ENCODE measurements at places on chromosomes 6 and 20. TPM values are rescaled to one million over a fixed set of nuclear protein-coding genes. Genes with fewer than 3 reads are reported as not detected.

The CPNE5 gene
- not detected for total RNA-seq

The GRM1 gene
- not detected for total RNA-seq

DNA sequence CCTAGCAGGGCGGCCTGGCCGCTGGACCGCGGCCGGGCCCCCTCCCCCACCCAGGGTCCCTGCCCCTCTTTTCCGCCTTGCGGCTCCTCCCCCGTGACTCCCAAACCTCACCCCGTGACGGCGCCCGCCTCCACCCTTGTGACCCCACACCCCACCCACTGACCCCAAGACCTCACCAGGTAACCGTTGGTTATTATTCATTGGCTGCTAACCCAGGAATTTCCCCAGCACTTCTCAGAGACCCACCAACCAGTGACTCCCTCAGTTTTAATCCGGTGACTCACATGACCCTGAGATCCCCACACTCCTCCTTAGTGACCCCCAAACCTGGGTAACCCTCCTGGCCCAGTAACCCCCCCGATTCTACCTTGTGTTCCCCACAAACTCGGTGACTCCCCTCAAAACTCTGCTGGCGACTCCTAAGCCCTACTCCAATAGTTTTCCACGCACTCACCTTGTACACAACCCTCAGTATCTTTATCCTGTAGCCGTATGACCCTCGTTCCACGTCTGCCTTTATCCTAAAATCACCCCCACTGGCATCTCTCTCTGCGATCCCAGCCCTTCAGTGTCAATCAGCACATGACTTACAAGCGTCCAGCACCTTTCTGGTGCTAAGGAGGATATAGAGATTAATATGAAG is 534 bp downstream of the ZNF76 start:
- peak; percentile 16 for DNase-seq

DNA sequence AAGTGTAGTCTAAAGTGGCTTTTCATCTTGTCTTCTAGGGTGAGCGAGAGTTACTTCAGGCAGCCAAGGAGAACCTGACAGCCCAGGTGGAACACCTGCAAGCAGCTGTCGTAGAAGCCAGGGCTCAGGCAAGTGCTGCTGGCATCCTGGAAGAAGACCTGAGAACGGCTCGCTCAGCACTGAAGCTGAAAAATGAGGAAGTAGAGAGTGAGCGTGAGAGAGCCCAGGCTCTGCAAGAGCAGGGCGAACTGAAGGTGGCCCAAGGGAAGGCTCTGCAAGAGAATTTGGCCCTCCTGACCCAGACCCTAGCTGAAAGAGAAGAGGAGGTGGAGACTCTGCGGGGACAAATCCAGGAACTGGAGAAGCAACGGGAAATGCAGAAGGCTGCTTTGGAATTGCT is 27.1 kb downstream of the C20orf173 start:
- no peak for DNase-seq

DNA sequence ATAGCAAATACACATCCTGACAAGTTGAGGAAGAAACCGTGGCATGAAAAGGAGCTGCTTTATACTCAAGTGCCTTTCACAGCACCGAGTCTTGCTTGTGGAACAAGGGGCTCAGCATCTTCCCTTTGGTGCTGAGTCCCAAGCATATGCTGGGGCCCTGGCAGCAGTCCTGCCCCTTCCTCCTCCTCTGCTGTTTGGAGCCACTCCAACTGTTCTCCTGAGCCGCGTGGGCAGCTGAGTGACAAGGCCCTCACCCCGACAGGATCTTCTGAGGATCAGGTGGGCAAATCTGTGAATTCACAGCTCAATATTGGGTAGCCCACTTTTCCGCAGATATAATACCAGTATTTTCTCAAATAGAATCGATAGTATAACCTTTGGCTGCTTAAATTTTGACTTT is 24.7 kb downstream of the DACT2 start:
- DNase-seq, result no peak

DNA sequence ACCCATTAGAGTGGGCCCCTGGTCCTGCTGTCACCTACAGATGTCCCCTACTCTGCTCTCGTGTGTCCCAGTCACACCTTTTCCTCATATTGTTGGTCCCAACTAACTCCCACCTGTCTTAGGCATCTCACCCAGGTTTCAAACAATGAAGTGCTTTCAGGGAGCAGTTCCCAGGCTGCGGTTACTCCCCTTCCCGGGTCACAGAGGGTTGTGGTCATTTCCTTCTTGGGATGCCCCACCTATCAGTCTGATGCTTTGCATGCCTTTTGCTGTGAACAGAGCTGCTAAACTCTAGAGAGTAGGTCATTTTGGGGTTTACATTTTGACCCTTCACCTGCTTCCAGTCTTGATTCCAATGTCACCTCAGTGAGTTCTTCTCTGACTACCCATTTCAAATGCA is 181.6 kb downstream of the CDC5L start:
- DNase-seq, result no peak

The TNFAIP3 gene
- total RNA-seq, result 4.4 TPM

The SLCO4A1 gene
- total RNA-seq, result 0.56 TPM

- DNase-seq, result peak; percentile 67
Measured at GRCh38 chr20:52047811-52048764, 143.5 kb downstream of the ZFP64 start.

DNA sequence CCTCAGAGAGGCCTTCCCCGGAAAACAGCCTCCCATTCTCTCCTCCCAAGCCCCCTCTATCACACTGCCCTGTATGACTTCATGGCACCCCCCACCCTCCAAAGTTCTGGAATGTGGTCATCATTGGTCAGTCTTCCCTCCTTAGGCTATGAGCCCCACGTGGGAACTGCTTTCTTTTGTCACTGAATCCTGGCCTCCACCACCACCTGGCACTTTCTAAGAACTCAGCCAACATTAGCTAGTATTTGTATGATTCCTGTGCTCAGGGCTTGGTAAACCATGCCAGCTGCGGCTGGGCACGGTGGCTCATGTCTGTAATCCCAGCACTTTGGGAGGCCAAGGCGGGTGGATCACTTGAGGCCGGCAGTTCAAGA is 8.4 kb upstream of the E2F1 start:
- no peak for DNase-seq

DNA sequence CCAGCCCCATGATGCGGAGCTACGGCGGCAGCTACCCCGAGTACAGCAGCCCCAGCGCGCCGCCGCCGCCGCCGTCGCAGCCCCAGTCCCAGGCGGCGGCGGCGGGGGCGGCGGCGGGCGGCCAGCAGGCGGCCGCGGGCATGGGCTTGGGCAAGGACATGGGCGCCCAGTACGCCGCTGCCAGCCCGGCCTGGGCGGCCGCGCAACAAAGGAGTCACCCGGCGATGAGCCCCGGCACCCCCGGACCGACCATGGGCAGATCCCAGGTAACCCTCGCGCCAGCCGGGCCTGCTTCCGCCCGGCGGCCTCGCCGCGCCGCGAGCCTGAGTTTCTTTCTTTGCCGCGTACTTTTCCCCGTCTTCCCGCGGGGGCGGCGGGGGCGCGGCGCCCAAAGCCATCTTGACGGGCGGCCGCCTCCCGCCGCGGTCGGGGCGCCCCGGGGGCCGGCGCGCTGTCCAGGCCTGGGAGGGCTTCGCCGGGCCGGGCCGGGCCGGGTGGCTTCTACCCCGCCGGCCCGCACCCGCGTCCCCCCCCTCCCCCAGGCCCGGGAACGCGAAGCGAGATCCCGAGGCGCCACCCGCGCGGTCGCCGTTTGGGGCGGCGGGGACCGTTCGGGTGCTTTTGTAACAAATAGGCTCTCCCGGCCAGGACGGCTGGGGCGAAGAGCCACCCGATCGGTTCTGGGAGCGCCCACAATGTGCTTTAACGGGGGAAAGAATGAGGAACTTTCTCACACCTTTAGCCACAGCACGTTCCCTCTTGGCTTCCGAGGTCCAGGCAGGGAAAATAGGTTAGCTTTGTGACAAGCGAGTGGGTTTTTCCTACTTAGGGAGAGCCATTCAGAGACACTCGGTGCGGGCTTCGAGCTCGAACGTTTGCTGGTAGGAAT is 2.3 kb downstream of the ARID1B start:
- DNase-seq, result no peak

DNA sequence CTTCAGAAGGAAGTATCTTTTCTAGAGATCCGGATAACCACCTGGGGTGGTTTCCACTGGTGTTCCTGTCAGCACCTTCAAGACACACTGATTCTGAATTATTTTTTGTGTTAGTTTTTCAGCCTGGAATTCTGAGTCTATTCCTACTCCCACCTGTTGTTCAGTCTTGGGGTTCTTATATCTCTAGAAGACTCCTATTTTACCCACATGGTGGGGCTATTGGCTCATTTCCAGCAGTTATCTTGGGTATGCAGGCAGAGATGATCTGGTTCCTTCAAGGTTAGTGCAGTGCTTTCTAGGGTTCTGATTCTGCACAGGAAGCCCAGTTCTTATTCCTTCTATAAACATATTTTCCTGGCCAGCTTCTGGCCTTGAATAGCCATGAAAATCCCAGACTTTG is 175.6 kb upstream of the PDE7B start:
- peak; percentile 41 for DNase-seq

The RSPO3 gene
- not detected for total RNA-seq

The ZNF334 gene
- total RNA-seq, result 1.4 TPM

The THBD gene
- total RNA-seq, result under 0.01 TPM

The TRIM10 gene
- not detected for total RNA-seq

DNA sequence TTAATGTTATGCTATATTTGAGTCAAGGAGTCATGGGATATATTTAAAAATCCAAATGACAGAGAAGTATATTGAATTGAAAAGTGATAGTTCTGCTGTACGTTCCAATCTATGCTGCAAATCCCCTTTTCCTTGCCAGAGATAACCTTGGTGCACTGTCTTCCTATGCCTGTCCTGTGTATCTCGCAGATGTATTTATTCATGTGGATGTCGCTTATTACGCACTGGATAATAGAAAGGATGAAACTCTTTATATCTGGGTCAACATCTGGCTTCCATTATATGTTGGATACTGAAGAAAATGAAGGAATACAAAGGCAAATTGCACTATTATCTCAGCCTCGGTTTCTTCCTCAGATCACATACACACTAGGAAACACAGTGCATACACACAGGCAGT is 331.3 kb downstream of the BCKDHB start:
- DNase-seq, result no peak

DNA sequence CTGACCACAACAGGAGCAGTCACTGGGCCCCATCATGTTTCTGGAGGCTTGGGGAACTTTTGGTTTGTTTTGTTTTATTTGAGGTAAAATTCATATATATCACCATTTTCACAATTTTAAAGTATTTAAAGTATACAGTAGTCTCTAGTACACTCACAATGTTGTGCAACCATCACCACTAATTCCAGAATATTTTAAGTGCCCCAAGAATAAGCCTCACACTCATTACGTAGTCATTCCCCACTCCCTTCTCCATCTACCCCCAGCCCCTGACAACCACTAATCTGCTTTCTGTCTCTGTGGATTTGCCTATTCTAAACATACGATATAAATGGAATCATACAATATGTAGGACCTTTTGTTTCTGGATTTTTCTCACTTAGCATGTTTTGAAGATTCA is 29.0 kb downstream of the RTN4IP1 start:
- DNase-seq, result peak; percentile 31

GRCh38 chr20:48129345-48129942 is 344.2 kb upstream of the SULF2 start:
- no peak for DNase-seq

DNA sequence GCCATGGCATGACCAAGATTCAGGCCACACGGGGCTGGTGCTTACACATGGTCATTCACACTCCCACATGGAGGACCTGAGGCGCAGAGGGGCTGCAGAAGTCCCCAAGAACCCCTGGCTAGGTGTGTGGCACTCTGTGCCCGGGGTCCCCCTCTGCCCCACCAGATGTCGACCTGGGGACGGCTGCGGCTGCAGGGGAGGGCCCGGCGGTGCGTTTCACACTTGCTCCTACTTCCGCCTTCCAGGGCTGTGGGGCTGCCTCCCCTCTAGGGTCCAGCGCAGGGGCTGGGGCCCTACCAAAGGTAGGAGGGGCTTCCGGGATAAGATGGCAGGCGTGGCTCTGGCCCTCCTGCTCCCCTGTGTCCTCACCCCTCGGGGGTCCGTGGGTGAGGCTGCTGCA is 81.1 kb upstream of the SLCO4A1 start:
- no peak for DNase-seq

DNA sequence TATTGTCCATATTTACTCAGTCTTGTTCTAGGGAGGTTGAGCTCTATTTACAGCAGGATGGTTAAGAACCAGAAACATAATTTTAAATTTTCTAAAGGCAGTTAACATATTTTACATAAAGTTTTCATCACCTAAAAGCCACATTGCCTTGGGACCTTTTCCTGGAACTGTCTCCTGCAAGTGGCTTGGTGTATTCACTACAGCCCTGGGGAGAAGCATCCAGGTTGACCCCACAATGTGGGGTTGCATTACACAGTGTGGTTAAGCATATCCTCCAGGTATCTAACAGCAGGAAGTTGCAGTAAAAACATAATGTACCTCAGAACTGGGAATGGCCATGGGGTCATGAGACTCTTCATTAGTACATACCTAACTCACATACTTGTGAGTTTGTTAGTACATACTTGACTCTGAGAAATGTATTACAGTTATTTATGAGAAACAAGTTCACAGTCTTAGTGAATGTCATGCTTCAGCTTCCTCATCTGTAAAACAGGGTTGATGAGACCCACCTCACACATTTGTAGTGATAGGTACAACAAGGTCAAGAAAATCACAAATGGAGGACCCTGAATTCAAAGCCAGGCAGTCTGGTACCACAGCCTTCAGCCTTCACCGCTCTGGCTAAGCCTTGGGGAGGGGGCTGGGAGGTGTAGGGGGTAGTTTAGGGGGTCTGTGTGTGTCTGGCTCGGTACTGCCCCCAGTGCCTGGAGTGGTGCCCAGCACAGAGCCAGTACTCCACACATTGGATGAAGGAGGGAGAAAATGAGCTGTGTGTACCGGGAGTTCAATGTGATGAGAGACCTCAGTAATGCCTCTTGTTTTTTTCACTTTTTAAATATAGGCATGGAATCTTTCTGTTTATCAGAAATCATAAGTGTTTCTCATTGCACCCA is 52.9 kb downstream of the KAT14 start:
- no peak for DNase-seq

GRCh38 chr6:139522511-139523220 is 148.2 kb upstream of the CITED2 start:
- no peak for DNase-seq

DNA sequence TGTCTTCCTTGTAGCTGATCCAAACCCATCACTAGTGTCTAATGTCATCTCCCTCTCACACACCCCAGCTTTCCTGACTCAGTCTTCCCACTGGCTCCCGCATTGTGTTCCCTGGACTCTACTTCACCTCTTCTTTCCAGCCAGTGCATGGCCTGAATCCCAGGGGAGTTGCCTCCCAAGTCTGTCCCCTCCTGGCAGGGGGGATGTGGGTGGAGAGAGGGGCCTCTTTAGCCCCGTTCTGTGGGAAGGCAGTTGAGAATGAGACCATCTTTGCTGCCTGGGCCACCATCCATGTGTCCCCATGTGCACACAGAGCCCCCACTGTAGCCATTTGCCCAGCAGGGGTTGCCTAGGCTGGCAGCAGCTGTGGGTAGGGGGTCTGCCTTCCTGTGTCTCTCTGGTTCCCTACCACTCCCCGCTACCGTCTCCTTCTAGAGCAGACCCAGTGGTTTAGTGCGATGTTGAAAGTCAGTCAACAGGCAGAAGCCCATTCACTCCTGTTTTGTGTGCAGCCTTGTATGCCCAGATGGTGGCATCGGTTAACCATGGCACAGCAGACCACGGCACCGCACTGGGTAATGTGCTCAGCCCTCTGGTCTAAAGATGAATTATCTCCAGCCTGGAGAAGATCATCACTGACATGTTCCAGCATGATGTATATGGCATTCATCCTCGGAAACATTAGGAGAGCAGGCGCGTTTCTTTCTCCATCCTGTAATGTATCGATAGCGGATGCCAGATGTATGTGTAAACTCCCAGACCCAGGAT is 178.8 kb upstream of the SNX9 start:
- no peak for DNase-seq

Data from IMR-90 (cell line).